Kasumi-1 (cell line): ENCODE measurements at places on chromosomes 6 and 20.

DNA sequence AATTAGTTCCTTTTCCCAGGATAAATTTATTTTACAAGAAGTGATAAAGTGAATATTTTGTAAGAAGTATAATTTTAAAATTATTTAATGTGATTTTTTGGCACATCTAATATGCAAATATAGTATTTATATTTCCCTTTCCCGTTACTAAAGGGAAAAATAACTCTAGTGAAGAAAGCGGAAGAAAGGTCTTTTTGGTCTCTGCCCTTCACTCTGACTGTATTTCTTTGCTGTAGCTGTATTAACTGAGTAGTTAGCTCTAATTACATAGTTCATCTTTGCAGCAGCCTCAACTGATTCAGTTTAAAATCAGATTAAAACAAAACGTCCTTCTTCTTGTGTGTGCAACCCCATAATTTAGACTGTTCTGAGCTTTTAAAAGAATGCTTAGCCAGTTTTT is 57.4 kb upstream of the RNF144B start:
- no peak for DNase-seq

DNA sequence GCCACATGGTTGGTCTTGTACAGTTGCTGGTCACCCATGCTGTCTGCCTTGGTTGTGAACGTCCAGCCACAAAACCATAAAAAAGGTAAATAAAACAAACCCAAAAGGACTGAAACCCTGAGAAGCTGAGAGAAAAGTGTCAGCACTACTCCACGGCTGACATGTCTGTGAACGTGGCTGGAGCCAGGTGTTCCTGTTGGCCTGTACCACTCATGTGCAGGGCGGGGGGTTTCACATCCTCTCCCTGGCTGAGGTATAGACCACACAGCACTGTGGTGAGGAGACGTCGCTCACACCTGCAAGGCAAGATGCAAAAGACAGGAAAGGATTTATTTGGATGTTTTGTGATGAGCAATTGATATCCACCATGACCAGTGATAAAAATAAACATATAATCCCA is 51.9 kb upstream of the MRPS10 start:
- no peak for DNase-seq

GRCh38 chr6:76134651-76135050 is 62.2 kb upstream of the IMPG1 start:
- no peak for DNase-seq

GRCh38 chr6:33838983-33839382 is 35.2 kb upstream of the MLN start:
- DNase-seq, result no peak

GRCh38 chr6:139600343-139600742 is 225.9 kb upstream of the CITED2 start:
- DNase-seq, result no peak

DNA sequence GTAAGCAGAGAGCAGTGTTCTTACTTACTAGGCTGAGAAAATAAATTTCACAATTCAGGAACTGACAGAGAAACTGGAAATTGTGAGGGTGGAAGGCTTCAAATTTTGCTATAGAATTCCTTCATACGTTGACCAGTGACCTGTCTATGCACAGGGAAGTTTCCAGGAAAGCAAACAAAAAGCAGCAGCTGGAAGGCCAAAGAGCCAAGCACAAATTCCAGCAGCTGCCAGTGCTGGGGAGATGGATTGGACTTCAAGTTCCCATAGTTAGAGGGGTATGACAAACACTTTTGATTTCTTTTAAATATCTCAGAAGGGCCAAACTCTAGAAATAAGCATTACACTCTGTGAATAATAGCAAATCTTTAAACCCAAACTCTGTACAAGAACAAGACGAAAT is 299.1 kb upstream of the KCNQ5 start:
- DNase-seq, result no peak

- no peak for DNase-seq
Measured at GRCh38 chr20:36249450-36249849, 13.2 kb downstream of the AAR2 start.

- DNase-seq, result no peak
Measured at GRCh38 chr6:131654326-131654725, 17.2 kb downstream of the ENPP3 start.

- DNase-seq, result peak; percentile 13
Measured at GRCh38 chr20:48761023-48761785, 66.6 kb downstream of the PREX1 start.

DNA sequence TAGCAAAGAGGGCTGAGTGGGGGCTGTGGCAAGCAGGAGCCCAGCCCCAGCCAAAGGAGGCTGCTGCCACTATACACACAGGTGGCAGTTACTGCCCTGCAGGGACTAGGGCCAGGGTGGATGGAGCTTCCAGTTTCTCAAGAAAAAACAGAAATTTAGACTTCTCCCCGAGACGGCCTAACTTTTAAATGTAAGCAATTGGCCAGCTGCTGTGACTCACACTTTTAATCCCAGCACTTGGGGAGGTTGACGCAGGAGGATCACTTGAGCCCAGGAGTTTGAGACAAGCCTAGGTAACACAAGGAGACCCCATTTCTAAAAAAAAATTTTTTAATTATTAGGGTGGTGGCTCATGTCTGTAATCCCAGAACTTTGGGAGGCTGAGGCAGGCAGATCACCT is 98.2 kb upstream of the NFATC2 start:
- DNase-seq, result no peak

GRCh38 chr6:2963756-2964155 is 7.6 kb downstream of the SERPINB6 start:
- no peak for DNase-seq

DNA sequence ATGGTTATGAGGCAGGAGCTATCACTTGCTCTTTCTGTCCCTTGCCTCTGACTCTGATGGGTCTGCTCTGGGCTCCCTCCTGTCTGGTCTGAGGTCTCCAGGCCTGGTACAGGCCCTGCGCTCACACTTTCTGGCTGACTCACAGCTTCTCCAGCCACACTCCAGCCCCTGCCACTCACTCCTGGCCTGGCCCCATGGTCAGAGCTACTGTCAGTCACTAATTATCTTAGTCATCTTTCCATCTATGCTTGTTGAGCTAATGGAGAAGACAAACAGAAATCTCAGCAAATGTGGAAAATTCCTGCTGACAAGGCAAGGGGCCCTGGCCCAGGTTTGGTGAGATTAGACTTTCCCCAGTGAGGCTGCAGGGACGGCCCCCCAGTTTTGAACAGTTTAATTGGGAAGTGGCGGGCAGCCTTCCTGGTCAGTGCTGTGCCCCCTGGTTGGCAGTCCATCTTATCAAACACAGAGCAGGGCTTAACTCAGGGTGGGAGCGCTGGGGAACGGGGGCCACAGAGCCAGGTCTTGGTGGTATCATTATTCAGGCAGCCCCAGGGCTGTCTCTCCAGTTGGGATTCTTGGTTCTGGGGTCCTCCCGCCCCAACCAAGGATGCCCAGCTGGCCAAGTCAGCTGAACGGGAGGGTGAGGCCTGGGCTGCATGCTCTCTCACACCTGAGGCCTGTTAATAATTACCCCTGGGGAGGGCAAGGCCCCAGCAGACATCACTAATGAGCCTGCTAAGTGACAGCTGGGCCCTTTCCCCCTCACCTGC is 63.4 kb downstream of the VEGFA start:
- DNase-seq, result no peak

DNA sequence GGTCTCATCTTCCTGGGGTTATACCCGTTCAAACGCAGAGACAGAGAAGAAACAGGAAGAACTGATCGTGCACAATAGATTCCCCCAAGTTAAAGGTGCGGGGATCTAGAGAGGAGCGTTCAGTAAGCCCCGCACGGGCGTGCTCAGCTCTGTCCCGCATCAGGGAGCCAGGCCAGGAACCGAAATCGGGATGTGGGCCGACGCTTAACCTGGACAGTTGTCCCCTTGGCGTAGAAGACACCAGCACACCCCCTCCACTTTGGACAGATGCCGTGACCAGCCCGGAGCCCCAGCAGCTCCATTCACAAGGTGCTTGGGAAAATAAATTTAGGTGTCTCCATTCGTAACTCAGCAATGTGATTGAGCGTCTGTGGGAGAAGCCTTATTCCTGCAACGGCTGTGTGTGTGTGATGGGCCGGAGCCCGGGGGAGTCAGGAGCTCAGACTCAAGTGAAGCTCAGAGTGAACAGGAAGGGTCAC is 24.0 kb upstream of the GATA5 start:
- no peak for DNase-seq

DNA sequence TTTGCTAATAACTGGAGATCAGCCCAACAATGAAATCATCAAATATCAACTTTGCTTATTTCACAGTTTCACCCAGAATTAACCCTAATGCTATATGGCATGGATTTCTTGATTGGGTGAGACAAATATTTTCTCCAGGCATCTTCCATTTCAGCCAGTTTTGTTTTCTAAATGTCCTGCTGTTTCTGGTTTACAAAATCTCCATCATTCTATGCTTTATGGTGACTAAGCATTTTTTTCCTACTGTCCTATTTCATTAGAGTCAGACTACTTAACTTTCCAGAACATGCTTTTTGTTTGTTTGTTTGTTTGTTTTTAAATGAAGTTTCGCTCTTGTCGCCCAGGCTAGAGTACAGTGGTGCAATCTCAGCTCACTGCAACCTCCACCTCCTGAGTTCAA is 59.5 kb upstream of the EXOC2 start:
- no peak for DNase-seq

DNA sequence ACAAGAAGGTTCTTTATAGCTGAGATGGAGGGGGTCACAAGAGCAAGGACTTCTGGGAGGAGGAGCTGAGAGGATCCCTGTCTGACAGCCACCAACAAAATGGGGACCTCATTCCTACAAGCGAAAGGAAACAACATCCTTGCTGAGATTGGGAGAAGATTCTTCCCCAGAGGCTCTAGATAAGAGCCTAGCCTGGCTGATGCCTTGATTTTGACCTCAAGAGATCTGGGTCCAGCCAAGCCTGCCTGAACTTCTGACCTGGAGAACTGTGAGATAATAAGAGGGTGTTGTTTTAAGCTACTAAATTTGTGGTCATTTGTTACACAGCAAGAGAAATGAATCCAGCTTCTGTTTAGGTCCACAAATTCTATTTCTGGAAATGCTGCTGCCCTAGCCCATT is 75.4 kb upstream of the SLC4A11 start:
- DNase-seq, result no peak

DNA sequence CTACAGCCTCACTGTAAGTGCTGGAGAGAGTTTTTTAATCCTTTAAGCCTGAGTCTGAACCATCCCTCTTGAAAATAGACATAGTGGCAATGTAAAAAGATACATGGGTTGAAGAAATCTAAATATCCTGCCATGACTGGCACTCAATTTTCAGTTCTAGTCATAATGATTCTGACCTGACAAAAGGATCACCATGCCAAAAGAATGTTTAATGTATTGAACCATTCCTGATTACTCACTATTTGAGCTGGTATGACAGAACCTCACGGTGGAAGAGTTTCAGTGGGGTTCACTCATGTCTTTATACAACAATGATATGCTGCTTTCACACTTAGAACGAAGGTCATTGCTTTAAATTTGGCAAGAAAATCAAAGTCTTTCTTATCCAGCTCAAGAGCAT is 93.4 kb downstream of the HIVEP2 start:
- DNase-seq, result no peak

DNA sequence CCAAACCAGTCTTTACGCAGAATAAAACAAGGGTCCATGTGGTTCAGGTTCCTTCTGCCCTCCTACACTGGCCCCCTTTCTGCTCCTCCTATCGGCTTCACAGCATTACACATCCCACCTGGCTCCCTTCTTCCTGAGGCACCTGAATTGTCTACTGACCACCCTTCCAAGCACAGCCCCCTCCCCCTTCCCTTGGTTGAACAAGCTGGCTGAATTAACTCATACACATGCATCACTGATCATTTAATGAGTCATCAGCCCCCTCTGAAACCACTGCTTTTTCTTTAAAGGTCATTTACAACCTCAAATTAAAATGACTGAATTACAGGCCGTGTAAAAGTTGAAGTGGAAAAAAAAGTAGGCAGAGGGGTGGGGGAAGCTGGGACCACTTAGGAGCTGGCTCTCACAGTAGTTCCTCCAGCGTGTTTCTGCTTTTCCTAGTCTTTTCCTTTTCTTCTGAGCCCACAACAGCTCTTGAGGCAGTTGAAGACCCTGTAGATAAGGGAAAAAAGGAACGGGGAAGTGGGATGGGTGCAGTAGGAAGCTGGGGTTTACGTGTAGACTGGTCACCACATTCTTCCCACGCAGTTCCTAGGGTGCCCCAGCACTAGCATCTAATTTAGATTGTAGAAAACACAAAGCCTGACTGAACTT is 67.6 kb downstream of the FYN start:
- DNase-seq, result no peak

DNA sequence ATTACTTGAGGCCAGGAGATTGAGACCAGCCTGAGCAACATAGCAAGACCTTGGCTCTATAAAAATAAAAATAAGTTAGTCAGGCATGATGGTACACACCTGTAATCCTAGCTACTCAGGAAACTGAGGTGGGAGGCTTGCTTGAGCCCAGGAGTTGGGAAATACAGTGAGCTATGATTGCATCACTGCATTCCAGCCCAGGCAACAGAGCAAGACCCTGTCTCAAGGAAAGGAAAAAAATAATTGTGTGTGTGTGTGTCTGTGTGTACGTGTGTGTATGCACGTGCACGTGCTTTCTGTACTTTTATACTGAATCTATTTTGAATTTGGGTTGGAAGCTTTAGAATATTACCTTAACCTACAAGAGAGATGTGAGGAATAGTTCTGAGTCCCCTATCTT is 58.9 kb downstream of the KIZ start:
- no peak for DNase-seq

DNA sequence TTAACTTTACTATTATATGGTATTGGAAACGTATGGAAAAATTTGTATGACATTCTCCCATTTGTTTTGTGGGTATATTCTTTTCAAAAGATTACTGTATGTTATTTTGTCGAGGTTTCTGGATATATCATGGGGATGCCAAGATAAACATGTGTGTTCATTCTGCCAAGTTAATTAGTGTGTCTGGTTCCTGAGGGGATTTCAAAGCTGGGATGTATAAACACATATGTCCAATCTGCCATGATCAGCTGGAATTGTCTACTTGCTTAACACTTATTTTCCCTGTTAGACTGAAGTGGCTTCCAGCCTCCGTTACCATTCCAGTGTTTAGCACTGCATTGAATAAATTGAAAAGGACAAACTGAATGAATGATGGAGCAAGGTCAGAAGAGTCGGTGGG is 86.2 kb downstream of the DNAH8 start:
- DNase-seq, result no peak

GRCh38 chr6:88492824-88493223 is 326.7 kb upstream of the CNR1 start:
- peak; percentile 22 for DNase-seq
